ENCODE measurements at places on chromosomes 12 and 14.

GRCh38 chr14:58633831-58634230 is 3.9 kb upstream of the DACT1 start:
- DNase-seq = no peak

DNA sequence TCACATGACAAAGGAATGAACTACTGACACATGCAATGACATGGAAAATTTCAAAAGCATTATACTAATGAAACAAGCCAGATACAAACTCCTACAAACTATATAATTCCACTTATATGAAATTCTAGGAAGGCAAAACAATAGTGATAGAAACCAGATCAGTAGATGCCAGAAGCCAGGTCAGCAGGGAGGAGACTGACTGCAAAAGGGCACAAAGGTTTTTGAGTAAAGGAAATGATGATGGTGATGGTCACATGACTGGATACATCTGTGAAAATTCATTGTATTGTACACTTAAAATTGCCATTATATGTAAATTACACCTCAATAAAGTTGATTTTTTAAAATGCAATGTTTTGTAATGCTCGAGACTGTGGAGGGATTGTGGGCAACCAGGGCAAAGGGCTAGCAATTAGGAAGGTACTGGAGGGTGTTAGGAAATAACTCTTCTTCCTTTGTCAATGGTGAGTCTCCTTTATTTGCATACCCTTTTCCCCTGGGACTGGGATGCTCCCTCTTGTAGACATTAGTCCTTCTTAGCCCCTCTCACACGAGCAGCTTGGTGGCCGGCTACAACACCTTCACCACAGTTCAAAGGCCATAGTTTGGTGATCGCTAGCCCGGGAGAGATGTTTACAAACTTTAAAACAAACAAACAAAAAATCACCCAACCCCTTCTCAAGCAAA is 6.7 kb upstream of the PRPF40B start:
- DNase-seq = no peak

DNA sequence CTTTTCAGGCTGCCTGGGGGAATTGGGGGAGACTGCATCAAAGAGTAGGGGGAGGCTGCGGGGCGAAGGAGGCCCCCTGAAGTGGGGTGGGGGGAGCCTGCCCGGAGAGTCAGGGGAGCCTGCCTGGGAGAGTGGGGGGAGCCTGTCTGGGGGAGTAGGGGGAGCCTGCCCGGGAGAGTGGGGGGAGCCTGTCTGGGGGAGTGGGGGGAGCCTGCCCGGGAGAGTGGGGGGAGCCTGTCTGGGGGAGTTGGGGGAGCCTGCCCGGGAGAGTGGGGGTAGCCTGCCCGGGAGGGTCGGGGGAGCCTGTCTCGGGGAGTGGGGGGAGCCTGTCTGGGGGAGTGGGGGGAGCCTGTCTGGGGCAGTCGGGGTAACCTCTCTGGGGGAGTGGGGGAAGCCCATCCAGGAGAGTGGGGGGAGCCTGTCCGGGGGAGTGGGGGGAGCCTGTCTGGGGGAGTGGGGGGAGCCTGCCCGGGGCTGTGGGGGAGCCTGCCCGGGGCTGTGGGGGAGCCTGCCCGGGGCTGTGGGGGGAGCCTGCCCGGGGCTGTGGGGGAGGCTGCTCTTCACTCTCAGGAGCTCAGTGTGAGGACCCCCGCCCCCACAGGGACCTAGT is 6.5 kb upstream of the DEGS2 start:
- no peak for DNase-seq

DNA sequence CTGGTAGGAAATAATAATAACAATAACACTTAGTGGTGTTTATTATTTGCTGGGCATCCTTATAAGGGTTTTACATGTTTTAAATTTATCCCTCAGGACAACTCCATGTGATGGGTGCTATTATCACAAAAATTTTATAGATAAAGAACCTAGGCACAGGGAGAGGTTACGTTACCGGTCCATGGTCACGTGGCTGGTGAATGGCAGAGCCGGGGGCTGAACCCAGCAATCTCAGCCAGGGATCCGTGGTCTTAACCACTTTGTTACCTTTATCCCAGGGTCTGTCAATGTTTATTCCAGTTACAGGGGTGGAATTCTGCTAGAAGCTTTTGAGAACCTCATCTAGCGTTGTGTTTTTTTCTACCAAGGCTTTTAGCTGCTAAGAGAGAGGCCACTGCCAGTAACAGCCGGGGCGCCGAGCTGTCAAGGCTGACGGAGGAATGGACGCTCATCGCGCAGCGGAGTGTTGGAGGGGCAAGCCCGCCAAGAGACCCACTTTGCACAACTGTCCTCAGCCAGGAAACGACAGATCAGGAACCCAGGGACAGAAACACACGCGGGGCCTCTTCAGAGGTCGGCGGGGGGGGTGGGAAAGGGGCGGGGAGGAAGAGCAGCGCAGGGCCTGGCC is 418 bp downstream of the AMN1 start:
- DNase-seq = no peak

GRCh38 chr14:39318574-39318973 is 84.9 kb downstream of the MIA2 start:
- DNase-seq = no peak

DNA sequence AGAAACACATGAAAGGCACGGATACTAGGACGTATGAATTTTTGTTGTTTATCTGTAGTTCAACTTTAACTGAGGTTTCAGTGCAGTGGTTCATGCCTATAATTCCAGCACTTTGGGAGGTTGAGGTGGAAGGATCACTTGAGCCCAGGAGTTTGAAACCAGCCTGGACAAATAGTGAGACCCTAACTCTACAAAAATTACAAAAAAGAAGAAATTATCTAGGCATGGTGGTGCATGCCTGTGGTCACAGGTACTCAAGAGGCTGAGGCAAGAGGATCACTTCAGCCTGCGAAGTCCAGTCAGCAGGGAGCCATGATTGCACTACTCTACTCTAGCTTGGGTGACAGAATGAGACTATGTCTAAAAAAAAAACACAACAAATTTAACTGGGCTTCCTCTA is 8.0 kb downstream of the KRT6B start:
- no peak for DNase-seq

- DNase-seq = no peak
These were observed 13.7 kb downstream of the CFL2 start for GRCh38 chr14:34700622-34701130.

GRCh38 chr12:104896710-104897109 is 61.4 kb downstream of the SLC41A2 start:
- DNase-seq = no peak

DNA sequence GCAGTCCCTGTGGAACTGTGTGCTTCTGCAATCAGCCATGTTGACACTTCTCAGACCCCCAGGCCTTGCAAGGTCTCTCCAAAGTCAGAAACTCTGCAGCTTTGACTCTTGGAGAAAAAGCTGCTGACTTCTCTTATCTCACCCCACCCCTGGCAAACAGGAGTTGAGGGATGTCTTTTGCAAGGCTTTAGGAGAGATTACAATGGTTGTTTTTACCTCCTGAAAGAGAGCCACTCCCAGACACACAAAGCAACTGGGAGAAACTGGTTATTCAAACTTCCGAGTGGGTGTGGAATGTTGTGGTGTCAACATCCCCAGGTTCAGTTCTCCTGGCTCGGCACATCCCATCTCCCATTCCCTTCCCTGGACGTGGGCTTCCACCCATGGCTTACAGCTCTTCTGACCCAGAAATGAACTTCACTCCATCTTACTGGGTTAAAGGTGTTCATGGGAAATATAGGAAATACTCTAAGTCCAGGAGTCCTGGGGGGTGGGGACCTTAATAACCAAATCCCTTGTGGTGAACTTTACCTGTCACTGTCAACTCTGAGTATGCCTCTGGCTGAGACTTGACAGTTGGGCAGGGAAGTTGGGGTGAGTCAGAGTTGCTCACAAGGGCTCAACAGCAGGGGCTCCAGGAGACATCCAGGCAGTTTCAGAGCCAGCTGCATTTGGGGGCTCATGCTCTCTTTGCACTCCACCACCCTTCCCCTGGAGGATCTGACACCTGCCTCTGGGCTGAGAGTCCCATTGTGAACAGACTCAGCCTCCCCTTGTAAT is 41.9 kb downstream of the CCDC177 start:
- DNase-seq = no peak

GRCh38 chr12:46549527-46550265 is 177.1 kb upstream of the SLC38A2 start:
- no peak for DNase-seq

GRCh38 chr12:54282949-54283593 is 2.5 kb downstream of the HNRNPA1 start:
- no peak for DNase-seq

DNA sequence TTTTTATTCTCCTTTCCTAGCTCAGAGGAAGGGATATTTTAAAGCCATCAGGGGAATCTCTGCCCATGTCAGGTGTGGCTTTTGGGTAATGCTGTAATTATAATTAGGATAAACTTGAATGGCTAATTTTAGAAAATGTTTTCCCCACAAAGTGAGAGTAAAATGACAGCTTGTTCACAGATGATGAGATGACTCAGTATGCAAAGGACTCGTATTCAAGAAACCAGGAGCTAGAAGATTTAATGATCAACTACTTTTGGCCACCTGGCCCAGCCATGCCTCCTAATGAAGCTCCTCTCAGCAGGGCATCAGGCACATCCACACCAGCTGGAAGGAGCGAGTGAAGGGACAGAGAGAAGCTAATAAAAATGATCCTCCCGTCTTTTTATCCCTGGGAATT is 29.0 kb upstream of the PLEKHG7 start:
- DNase-seq = no peak
